Sciatic nerve (tissue), 2 donors: ENCODE measurements at places on chromosomes 3 and 15. TPM values are rescaled to one million over a fixed set of nuclear protein-coding genes. Genes with fewer than 3 reads are reported as not detected.

PP2D1 gene
- not detected for total RNA-seq

ACOX2 gene
- 31.0 TPM for total RNA-seq

SLC22A13 gene
- total RNA-seq = 0.98 TPM

CCR9 gene
- 0.31 TPM for total RNA-seq

- DNase-seq = no peak
Measured at GRCh38 chr15:23003736-23004135, 23.6 kb upstream of the CYFIP1 start.

FILIP1L gene
- 36.2 TPM for total RNA-seq

LRRIQ4 gene
- not detected for total RNA-seq

AGTR1 gene
- total RNA-seq = 7.2 TPM

ISLR gene
- 120 TPM for total RNA-seq

DNA sequence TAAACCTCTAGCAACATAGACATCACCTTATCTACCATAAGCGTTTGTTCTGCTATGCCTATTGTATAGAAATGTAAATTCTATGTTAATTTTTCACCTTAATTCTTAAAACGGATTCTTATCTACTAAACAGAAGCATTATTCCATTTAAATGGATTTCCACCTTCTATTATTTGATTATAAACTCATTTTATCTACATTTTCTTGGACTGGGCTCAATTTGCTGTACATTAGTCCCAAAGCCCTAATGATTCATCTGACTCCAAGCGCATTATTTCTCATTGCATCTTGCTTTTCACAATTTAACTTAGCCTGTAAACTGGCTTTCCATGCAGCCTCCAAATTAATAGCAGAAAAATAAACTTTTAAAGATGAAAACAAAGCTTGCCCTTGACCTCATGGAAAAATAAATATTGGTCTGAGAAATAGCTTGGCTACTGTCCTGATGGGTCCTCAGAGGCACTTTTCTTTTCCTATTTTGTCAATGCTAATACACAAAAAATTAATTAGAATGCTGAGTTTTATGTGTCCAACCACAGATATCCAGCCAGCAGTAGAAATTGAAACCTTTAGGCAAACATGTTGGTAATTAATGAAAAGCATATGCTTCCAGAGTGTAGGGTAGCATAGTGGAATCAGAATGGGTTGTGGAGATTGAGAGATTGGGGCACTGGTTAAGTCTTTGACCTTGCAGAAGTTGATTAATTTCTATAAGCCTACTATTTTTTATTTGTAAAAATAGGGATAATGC lies 81.4 kb upstream of the CFAP20DC start:
- DNase-seq = no peak

DNA sequence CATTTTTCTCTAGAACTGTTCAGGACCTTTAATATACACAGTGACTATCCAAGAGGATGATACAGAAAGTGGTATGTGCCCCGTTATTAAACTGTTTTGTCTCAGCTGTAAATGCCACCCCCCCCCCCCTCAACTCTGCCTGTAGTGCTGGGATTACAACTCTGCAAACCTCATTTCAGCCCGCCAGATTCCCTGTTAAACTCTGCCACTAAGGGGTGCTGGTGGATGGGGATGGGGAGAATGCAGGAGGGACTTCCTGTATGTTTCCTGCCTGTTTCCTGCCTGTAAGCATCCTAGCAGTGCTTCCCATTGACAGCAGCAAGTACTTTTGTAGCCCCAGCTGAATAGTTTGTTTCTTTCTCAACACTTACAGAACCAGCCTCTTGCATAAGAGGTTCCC lies 301.7 kb upstream of the RORA start:
- DNase-seq = no peak

DNA sequence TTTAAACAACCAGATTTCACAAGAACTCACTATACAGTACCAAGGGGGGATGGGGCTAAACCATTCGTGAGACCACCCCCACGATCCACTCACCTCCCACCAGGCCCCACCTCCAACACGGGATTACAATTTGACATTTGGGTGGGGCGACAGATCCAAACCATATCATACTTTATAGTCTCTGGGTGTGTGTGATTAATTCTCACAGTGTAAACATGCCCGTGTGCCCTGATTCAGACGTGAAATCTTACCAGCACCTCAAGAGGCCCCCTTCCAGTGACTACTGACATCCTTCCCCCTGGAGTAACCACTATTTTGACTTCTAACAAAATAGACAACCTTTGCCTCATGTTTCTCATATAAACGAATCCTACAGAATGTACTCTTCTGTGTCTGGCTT lies 5.0 kb upstream of the PDIA5 start:
- DNase-seq = no peak

- DNase-seq = no peak
Measured at GRCh38 chr15:37765786-37766185, 168.7 kb upstream of the TMCO5A start.

CXCR6 gene
- total RNA-seq = 0.49 TPM

ATG3 gene
- 52.3 TPM for total RNA-seq

- DNase-seq = no peak
Measured at GRCh38 chr3:71468311-71469137, 115.0 kb downstream of the FOXP1 start.

- DNase-seq = no peak
Measured at GRCh38 chr3:101166150-101166549, 154.2 kb downstream of the IMPG2 start.

GRCh38 chr3:32662647-32663046 lies 22.3 kb upstream of the CNOT10 start:
- no peak for DNase-seq

MED12L gene
- 4.8 TPM for total RNA-seq

TRAIP gene
- total RNA-seq = 4.2 TPM

XIRP1 gene
- 0.04 TPM for total RNA-seq

DNA sequence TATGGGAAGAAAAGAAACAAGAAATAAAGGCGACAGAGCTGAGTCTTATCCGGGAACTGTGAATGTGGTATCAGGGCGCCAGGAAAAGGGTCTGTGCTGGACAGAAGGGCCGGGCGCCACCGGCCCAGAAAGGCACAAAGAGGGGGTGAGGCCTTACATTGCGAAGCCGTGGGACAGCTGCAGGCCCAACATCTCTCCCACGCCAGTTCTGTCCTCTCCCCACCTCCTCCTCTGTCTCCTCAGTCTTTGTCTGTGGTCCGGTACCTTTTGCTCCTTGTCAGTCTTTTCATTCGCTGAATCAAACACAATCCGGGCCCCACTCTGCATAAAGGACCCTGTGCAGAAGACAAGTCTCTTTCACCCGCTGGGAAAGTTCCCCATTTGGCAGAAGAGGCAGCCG lies 81.8 kb downstream of the LRIG1 start:
- DNase-seq = no peak

GRCh38 chr3:59978979-59979378 lies 929.2 kb upstream of the CFAP20DC start:
- DNase-seq = no peak

- peak; percentile 83 for DNase-seq
Measured at GRCh38 chr15:75201616-75202250, at the start of gene C15orf39. C15orf39 (plus strand) TSS chr15:75201882; CDS start chr15:75206049, 4,167 bp downstream.
